ENCODE measurements at places on chromosomes 2 and 18.

DNA sequence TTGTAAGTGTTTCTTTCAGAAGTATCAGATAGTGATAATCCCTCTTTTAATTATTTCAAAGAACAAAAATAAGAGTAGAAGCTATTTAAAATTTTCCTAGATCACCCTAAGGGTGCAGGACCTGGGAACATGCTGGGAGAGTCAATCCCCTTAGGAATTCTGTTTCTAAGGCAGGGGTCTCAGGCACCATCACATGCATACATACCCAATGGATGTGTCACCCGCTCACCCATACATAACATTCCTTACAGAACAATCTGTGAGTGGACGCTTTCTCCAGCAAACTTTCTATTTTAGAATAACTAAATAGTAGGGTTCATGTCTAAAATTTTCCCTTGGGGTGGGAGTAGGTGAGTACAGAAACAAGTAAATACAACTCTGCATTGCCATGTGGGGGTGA lies 8.4 kb downstream of the DSEL start:
- DNase-seq = no peak

- no peak for DNase-seq
These were observed 225.3 kb upstream of the AGAP1 start for GRCh38 chr2:235268535-235268934.

DNA sequence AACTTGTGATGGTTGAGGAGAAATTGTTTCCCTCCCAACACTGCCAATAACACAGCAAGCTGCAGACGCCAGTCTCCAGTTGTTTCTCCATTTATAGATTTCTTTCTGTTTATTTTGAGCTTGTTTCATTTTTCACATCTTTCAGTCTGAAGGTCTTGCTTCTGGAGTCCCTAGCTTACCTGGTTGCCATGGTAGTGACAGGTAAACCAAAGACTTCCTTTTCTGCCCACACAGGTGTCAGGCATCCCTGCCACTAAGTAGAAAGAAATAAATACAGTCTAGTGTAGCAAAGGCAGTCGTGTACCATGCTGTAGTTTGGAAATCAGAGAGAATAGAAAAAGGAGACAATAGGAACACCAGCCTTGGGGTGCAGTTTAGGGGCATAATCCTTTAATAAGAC lies 82.8 kb downstream of the MARCHF4 start:
- no peak for DNase-seq

DNA sequence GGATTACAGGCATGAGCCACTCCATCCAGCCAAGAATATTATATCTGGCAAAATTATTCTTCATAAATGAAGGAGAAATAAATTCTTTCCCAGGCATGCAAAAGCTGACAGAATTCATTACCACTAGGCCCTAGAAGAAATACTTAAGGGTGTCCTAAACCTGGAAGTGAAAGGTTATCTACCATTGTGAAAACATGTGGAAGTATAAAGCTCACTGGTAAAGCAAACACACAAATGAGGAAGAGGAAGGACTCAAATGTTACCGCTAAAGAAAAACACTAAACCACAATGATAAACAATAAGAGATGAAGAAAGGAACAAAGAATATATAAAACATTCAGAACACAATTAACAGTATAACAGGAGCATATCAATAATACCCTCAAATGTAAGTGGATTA lies 171.8 kb downstream of the CAMKMT start:
- DNase-seq = peak; percentile 6

- no peak for DNase-seq
These were observed 7.1 kb upstream of the XIRP2 start for GRCh38 chr2:166881177-166881576.

DNA sequence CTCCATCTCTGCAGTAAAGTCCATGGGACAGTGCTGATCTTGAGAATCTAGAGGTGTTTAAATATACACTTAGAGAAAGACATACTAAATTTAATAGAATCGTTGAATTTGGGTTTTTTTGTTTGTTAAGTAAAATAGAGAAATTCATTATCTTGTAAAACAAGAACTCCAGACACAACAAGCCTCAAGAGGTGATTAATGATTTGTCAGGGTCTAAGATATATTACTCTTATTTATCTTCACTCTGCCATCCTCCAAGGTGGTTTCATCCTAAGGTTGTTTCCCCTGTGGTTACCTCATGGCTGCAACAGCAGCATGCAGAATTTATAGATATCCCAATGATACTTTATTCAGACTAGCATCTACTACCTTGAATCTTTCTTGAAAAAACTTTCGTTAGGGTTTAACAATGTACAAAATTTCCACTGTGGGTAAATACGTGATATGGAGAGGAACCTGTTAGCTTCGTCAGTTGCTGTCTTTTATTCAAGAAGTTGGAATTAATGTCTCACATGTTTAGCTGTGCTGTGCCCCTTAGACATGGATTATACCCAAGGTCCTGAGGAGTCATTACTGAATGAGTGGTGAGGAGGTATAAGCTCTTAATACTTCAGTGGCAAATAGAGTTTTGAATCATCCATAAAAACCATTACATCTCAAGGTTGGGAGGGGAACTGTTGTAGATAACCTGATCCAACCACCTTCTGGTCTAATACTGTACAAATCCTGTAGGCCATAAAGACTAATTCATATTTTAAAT lies 128.0 kb downstream of the GPD2 start:
- DNase-seq = no peak

DNA sequence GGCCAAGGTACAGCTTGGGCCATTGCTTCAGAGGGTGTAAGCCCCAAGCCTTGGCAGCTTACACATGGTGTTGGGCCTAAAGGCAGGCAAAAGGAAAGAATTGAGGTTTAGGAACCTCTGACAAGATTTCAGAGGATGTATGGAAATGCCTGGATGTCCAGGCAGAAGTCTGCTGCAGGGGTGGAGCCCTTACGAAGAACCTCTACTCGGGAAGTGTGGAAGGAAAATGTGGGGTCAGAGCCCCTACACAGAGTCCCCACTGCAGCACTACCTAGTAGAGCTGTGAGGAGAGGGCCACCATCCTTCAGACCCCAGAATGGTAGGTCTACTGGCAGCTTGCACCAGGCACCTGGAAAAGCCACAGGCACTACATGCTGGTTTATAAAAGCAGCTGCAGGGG lies 124.2 kb downstream of the RPIA start:
- DNase-seq = no peak

- no peak for DNase-seq
These were observed 278.2 kb downstream of the ALK start for GRCh38 chr2:29643196-29643595.

GRCh38 chr2:234496055-234496834 lies 636 bp downstream of the ARL4C start:
- DNase-seq = no peak

DNA sequence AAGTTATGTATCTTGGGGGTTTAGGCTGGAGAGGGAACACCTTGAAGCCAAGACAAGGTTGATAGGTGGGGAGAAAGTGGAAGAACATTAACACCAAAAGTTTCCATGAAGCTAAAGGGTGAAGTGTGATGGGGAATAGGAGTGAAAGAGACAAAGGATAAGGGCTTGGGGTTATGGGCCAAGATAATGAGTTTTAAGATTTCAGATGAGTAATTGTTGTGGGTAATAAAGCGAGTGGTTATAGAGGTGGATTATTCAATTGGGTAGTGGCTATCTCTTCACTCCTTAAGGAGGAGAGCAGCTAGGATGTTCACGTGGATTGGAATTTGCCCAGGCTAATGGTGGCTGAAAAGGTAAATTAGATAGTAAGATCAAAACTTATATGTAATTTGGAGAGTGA lies 29.8 kb downstream of the EML4 start:
- no peak for DNase-seq

- no peak for DNase-seq
These were observed 206.5 kb downstream of the PRKCE start for GRCh38 chr2:45857867-45858520.

- DNase-seq = peak; percentile 52
These were observed 276.5 kb upstream of the MGAT5 start for GRCh38 chr2:133977405-133977804.

DNA sequence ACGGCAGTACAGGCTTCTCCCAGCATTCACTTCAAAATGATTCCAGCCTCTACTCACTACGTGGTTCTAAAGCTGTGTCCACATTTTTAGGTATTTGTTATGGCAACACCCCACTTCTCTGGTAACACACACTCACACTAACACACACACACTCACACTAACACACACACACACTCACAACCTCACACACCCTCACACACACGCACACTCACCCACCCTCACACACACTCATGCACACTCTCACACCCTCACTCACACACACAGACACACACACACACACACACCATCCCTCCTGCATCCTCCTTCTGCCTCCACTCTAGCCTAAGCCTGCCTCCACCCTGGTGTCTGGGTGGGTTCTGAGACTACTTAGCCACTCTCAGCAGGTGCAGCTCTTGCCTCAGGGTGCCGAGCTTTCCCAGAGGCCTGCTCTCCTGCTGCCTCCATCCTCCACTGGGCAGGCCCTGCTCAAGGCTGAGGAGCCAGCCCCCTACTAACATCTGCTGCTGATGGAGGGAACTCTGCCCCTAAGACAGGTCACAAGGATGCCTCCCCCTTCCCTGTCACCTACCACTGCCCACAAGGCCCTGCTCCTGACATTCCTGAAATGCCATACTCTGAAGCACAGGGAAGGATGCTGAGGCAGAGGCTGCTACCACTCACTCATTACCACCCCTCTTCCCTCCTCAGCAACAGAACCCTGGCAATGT lies 63.9 kb downstream of the NCAPH start:
- DNase-seq = no peak

DNA sequence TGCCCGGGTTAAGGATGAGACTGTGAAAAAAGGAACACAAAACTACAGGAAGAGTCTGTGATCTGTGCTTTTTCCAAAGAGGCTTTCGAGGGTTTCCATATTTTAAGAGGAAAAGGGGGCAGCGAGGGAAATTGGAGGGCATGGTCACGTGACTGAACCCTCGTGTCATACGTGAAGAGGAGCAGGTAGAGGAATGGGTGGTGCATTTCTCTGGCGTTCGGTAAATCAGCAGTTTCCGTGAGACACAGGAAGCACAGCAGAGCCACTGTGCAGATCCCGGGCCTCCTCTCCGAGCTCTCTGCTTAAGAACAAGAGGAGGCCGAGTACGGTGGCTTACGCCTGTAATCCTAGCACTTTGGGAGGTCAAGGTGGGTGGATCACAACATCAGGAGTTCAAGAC lies 219.7 kb downstream of the NDUFA10 start:
- no peak for DNase-seq

- DNase-seq = no peak
These were observed 173.8 kb downstream of the GFPT1 start for GRCh38 chr2:69213201-69213600.

GRCh38 chr2:134152045-134153010 lies 101.5 kb upstream of the MGAT5 start:
- no peak for DNase-seq

DNA sequence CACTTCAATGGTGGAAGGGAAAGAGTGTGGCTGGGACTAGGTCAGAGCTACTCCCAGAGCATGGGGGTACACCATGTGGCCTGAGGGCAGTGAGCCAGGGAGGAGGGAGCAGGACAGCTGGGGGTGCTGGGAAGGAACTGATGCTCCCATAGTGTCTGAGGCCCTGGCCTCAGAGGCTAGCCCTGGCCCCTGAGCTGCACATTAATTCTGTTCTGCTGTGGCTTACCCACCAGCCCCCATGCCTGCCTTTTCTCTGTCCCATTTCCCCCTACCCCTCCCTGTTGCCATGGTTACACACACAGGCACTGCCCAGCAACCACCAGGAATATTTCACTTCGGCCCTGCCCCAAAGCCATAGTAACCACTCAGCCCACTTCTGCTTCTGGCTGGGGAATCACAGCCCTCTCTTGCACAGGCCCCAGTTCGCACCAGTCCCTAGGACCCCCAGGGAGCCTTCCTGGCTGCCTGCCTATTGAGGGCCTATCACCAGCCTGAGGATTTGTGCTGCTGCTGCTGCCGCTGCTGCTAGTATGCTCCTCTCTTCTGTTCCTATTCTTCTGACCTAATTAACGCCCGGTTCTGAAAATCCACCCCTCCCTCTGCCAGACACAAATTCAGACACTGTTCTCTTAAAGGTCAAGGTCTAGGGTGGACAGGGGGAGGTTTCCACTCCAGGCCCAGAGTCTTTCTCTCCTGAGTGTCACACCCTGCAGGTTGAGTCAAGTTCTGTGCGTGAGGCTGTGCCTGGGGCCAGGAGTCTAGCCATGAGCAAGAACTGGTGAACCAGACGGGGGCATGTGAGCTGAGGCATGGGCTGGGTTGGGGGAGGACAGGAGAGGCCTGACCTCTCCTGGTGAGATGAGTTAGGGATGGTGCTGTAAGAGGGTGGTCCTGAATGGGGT lies 87.1 kb upstream of the MCFD2 start:
- no peak for DNase-seq

- no peak for DNase-seq
These were observed 377.7 kb upstream of the MYT1L start for GRCh38 chr2:2708575-2709430.

GRCh38 chr2:144350151-144350802 lies 169.6 kb downstream of the ZEB2 start:
- DNase-seq = no peak

GRCh38 chr2:19801367-19802080 lies 100.3 kb downstream of the TTC32 start:
- DNase-seq = no peak

DNA sequence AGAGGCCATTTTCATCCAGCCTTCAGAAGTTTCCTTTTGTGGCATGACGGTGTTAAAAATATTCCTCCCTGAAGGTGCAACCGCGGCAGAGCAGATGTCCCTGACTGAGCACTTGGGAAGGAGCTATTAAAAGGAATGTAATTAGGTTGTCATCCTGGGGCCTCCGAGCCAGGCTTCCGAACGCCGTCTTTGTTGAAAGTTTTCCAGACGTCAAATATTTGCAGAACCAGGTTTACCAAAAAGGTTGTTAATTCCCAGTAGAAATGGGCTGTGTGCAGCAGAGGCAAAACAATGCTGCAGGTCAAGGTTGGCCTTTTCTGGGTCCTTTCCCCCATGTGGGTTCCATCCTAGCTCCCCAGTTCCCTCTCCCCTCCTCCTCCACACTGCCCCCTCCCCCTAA lies 110.0 kb upstream of the STPG4 start:
- DNase-seq = no peak

- DNase-seq = no peak
These were observed 8.1 kb downstream of the FBXO48 start for GRCh38 chr2:68458981-68459380.

DNA sequence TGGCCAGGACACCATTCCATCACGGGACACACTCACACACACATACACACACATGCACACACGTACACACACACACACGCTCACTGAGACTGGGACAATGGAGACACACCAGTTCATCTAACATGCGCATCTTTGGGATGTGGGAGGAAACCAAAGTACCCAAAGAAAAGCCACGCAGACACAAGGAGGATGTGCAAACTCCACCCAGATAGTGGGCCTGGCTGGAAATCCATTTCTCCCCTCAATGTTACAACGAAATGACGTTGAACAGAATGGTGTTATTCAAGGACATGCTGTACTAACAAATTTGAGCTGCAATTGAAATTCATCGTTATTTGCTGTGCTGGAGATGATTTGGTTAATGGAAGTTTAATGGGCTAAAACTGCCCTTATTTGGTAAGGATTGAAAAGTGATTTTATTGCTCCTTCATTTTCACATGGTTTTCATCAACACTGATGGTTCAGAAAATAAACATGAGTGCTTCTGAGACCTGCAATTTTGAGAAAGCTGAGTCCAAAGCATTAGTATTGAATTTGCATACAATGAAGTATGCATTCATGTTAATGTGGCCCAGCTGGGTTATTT lies 110.0 kb downstream of the KCNE4 start:
- no peak for DNase-seq

GRCh38 chr2:182906454-182906853 lies 40.0 kb upstream of the FRZB start:
- no peak for DNase-seq

- DNase-seq = no peak
These were observed 15.7 kb downstream of the ZNF407 start for GRCh38 chr18:74613381-74613780.

All from GF-D8 (cell line).